ENCODE measurements at places on chromosomes 5 and 9.

GRCh38 chr9:698276-698675, 143.2 kb upstream of the DMRT1 start:
- DNase-seq = no peak

DNA sequence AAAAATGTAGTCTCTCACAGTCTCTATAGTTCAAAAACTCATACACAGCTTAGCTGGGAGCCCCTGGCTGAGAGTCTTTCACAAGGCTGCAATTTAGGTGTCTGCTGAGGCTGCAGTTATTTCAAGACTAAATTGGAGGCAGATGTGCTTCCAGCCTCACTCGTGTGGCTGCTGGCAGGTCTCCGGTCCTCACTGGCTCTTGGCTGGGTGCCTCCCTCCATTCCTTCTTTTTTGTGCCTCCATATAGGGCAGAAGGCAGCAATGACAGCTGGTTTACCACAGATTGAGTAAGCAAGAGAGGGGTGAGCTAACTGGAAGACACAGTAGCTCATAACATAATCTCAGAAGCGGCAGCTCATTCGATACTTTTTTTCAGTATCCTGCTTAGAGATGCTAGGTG, 2167.7 kb upstream of the WWC1 start:
- DNase-seq = no peak

GRCh38 chr5:158881091-158881880, 218.4 kb downstream of the EBF1 start:
- no peak for DNase-seq

GRCh38 chr5:89437450-89438435, 554.8 kb upstream of the MEF2C start:
- DNase-seq = no peak

GRCh38 chr5:74028406-74028805, 402.4 kb downstream of the ARHGEF28 start:
- peak; percentile 78 for DNase-seq

- DNase-seq = peak; percentile 26
Observed at GRCh38 chr5:54249210-54250028, 61.0 kb downstream of the ARL15 start.

GRCh38 chr5:174708476-174709207, 15.7 kb upstream of the MSX2 start:
- DNase-seq = no peak

DNA sequence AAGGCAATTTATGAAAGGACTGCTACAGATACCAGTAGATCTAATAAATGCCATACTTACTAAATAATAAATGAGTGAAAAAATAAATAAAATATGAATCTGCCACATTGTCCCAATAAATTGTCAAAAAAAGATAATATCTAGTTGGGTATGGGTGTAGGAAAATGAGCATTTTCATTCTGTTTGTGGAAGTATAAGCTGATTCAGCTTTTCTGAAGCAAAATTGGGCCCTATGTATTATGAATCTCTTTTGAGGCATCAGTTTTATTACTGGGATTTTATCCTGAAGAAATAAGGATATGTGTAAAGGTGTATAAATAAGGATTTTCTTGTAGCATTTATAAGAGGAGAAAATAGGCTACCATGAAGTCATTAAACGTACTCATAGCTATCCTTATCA, 46.1 kb downstream of the CAVIN4 start:
- DNase-seq = no peak

DNA sequence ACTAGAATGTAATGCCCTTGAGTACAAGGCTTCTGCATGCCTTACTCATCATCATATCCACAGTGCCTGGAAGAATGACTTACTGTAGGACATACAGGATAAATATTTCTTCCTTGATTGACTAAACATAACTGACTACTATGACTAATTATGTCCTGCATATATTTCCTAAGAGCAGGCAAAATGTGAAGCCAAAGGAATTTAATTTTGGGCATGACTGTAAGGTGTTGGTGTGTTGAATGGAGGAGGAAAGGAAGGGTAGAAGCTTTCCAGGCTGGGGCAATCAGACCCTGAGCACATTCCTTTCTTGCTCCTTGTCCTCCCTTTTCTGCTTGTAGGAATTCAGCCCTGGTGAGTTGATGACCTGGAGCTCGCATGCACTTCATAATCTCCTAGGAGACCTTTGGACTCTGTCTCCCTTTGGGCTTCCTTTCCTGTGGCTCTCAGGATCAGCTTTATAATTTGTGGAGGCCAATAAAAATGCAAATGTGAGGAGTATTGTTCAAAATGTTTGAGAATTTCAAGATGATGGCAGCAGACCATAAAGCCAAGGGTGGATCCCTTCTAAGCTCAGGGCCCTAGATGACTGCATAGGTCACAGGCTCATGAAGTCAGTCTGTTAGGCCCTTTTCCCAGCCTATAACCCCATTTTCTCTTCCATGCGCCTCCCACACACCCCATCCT, 174.0 kb downstream of the HMHB1 start:
- DNase-seq = peak; percentile 34
